ENCODE measurements at places on chromosomes 3 and 15. TPM values are rescaled to one million over a fixed set of nuclear protein-coding genes. Genes with fewer than 3 reads are reported as not detected.

DNA sequence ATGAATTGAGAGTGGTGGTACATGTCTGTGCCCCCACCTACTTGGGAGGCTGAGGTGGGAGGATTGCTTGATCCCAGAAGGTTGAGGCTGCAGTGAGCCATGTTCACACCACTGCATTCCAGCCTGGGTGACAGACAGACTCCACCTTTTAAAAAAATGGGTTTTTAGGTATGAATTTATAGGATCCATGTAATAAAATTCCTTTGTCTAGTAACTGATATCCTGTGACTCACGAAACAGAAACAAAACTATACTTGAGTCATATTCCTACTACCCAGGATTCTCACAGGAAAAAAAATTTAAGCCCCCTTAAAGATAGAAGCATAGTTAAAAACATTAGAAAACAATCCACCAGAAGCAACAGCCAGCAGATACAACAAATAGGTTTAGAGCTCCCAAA, 10.0 kb upstream of the CRTC3 start:
- no peak overlapping the region for H3K27ac ChIP-seq
- peaks cover 7% of the 10 kb centered on the region for H3K4me1 ChIP-seq
- DNase-seq = no peak
- H3K27me3 ChIP-seq = no peaks in the 10 kb centered on the region

DNA sequence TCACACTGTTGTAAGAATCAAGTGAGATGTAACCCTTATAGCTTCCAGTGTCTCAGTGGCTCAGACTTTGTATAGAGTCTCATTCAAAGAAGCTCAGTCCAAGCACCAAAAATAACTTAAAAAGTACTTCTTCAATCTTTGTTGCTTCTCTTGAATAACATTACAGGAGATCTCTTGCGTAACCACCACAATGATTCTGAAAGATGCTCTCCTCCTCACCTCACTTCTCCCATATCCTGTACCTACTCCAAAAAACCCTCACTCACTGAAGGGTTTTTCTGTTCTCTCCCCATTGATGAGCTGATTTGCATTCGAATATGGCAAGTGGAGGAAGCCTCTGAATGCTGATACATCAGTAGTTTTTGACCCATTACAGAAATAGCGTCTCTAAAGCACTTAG, 39.4 kb upstream of the MRPS22 start:
- no peak for DNase-seq
- no peaks in the 10 kb centered on the region for H3K27me3 ChIP-seq
- no peak overlapping the region for H3K4me3 ChIP-seq
- peaks cover 4% of the 10 kb centered on the region for H3K4me1 ChIP-seq
- no peaks in the 10 kb centered on the region for H3K36me3 ChIP-seq
- H3K27ac ChIP-seq = no peak overlapping the region

GRCh38 chr3:190397889-190398288, 9.9 kb downstream of the CLDN16 start:
- H3K36me3 ChIP-seq = no peaks in the 10 kb centered on the region
- no peaks in the 10 kb centered on the region for H3K27me3 ChIP-seq
- no peak for DNase-seq
- H3K4me1 ChIP-seq = no peaks in the 10 kb centered on the region
- H3K4me3 ChIP-seq = no peak overlapping the region
- no peak overlapping the region for H3K27ac ChIP-seq

The FETUB gene
- not detected for total RNA-seq

The USF3 gene
- 25.3 TPM for total RNA-seq

GRCh38 chr15:80695099-80695910, at the start of gene ABHD17C:
Gene ABHD17C (plus strand): TSS chr15:80695310. CDS start chr15:80695430, 120 bp downstream.
- no peaks in the 10 kb centered on the region for H3K4me1 ChIP-seq
- H3K4me3 ChIP-seq = peak within 1 kb of the TSS; percentile 72
- H3K27me3 ChIP-seq = no peaks in the 10 kb centered on the region
- peak within 1 kb of the TSS; percentile 90 for H3K27ac ChIP-seq

All from heart left ventricle (tissue), 16 donors.